NCI-H524 (cell line): ENCODE measurements at places on chromosomes 4 and X.

GRCh38 chr4:6641971-6642320, 1.5 kb downstream of the MRFAP1 start:
- DNase-seq, result no peak

- no peak for DNase-seq
These were observed 215.4 kb downstream of the RAB28 start for GRCh38 chr4:13268703-13269102.

DNA sequence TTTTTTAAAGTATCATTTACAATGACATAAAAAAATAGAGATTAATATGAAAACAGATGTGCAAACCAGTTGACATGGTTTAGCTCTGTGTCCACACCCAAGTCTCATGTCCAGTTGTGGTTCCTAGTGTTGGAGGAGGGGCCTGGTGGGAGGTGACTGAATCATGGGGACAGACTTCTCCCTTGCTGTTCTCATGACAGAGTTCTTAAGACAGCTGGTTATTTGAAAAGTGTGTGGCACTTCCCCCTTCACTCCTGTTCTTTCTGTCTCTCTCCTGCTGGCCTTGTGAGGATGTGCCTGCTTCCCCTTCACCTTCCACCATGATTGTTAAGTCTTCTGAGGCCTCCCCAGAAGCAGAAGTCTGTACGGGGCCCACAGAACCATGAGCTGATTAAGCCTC, 23.8 kb downstream of the CNOT6L start:
- DNase-seq, result no peak

- DNase-seq, result peak; percentile 36
These were observed 269.9 kb upstream of the NRK start for GRCh38 chrX:105552395-105552794.

- no peak for DNase-seq
These were observed 22.3 kb upstream of the NSG1 start for GRCh38 chr4:4364486-4365208.
